ENCODE measurements at places on chromosomes 13 and 19.
A peak's percentile ranks its signal among the peaks of the same experiment; 100 is the strongest.

DNA sequence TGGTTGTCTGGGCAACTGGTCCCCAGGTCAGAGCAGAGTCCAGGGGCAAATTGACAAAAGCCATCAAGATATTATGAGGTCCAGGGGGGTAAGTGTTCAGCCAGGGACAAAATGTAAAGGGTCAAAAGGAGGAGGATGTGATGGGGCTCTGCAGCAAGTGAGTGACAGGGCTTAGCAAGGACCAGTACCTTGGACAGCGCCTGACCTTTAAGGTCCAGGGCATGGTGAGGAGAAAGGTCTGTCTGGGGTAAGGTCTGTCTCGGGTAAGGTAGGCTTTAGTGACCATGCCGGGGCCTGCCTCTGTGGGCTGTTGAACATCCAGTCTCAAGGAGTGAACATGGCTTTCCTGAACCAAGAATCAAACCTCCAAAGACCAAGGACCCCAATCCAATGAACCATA is 6.3 kb upstream of the ZNF358 start:
- DNase-seq: no peak

- no peak for DNase-seq
Measured at GRCh38 chr13:32047793-32048192, 16.2 kb downstream of the FRY start.

GRCh38 chr13:101988140-101988539 is 413.7 kb downstream of the FGF14 start:
- DNase-seq: no peak

GRCh38 chr13:85031771-85032170 is 767.4 kb downstream of the SLITRK6 start:
- no peak for DNase-seq

DNA sequence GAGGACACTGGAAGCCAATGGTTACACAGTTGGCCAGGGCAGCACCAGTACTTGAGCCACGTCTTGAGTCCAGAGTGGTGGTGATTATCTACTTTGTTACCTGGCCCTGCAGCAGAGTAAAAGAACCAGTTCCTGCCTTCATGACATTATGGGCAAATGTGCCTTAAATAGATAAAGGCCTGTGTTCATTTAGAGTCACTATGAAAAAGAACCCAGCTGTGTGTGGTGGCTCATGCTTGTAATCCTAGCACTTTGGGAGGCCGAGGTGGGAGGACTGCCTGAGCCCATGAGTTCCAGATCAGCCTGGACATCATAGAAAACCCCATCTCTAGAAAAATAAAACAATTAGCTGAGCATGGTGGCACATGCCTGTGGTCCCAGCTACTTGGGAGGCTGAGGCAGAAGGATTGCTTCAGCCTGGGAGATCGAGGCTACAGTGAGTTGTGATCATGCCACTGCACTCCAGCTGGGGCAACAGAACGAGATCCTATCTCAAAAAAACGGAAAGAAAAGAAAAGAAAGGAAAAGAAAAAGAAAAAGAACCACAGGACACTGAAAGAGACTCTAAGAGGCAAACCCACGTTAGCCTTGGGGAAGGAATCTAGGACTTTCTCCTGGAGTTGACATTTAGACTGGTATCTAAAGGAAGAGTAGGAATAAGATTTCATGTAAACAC is 3.4 kb upstream of the IRF2BP1 start:
- no peak for DNase-seq

GRCh38 chr13:46211116-46211482 is 629 bp upstream of the LRRC63 start:
- no peak for DNase-seq

GRCh38 chr13:27288392-27288791 is 17.8 kb downstream of the RASL11A start:
- DNase-seq: no peak

DNA sequence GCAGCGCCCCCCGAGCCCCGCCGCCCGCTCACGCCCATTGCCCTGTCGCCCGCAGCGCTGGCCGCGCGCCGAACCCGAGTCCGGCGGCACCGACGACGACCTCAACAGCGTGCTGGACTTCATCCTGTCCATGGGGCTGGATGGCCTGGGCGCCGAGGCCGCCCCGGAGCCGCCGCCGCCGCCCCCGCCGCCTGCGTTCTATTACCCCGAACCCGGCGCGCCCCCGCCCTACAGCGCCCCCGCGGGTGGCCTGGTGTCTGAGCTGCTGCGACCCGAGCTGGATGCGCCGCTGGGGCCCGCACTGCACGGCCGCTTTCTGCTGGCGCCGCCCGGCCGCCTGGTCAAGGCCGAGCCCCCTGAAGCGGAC is 518 bp downstream of the KLF2 start:
- no peak for DNase-seq

DNA sequence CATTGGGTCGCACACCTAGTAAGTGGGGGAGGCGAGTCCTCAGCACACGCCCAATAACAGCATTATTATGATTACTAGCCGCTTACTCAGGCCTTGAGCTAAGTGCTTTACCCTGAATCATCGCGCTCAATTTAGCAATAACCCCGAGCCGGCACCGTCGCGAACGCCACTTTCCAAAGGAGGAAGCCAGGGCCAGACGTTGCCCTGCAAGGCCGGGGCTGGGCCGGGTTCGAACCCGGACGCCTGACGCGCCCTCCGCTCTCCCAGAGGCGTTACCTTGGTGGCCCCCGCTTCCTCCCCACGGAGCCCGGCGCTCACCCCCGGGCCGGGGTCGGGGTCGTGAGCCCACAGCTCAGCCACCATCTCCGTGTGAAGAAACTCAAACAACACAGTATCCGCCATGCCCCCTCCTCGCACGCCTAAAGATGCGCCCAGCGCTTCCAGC is at the start of gene TRAPPC6A:
Gene TRAPPC6A, minus strand, starts transcription at position 421 of the 445 bp plus-strand sequence. Its CDS starts 19 bp downstream, at position 402.
- peak; percentile 20 for DNase-seq

DNA sequence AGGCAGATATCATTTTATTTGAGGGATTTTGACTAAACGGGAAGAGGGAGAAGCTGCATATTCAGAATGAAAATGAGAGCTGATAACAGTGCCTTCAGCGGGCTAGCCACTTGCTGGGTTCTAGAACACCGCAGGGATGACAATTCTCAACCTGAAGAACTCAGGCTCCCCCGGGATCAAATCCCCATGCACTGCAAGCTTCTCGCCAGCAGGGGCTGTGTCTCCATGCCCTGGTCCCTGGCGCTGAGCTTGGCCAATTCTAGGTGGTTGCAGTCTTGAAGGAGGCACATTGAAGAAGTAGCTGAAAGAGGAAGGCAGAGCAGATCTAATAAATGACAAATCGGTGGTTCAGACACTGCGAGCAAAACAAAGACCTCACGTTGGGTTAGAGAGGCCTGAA is 128.7 kb downstream of the UQCRFS1 start:
- DNase-seq: no peak

DNA sequence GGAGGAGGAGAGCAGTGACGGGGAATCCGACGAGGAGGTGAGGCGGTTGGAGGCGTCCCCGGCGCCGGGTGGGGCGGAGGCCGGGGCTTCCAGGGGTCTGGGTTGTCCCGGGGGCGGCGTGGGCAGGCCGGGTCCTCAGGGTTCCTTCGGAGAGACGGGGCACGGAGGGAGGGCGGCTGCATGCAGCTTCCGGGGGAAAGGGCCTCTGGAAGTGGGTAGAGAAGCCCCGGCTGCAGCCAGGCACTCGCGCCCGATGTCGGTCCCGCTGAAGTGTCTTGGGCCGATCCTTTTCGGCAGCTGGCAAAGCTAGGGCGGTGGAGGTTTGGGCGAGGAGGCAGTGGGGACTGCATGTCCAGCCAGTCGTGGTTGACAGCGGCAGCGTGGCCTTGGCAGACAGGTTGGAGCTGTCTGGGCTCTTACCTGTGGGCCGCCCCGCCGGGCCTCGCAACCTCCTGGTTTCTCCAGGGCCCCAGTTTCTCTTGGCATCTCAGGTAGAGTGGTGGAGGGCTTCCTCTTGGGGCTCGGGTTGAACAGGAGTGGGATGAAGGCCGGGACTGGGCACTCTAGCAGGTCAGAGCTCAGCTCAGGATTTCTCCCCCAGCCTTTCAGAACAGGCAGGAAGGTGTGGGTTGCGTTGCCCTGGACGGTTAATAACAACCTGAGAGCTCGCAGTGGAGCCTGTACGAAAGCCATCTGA is 690 bp downstream of the KMT2B start:
- DNase-seq: no peak

GRCh38 chr13:42497798-42498197 is 76.2 kb upstream of the TNFSF11 start:
- peak; percentile 51 for DNase-seq

GRCh38 chr13:74080762-74081161 is 53.4 kb downstream of the KLF12 start:
- no peak for DNase-seq

- DNase-seq: no peak
Measured at GRCh38 chr13:113937527-113938180, 36.2 kb downstream of the C13orf46 start.

DNA sequence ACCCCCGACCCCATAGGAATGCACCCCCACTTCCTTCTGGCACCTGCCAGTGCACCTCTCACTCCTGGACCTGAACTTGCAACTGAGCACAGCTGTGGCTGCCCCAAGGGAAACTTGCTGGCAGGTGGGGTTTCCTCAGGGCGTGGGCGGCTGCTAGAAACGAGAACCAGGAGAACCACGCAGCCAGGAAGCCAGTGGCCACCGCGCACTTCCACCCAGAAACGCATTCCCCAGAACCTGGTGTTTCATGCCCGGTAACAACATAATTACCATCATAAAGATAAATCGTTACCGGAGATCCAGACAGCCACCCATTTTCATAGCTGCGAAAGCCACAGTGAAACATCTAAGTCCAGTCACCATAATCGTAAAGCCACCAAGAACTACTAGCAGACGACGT is 75.2 kb upstream of the C13orf46 start:
- DNase-seq: no peak

- no peak for DNase-seq
Measured at GRCh38 chr13:77827332-77827731, 91.3 kb downstream of the EDNRB start.

DNA sequence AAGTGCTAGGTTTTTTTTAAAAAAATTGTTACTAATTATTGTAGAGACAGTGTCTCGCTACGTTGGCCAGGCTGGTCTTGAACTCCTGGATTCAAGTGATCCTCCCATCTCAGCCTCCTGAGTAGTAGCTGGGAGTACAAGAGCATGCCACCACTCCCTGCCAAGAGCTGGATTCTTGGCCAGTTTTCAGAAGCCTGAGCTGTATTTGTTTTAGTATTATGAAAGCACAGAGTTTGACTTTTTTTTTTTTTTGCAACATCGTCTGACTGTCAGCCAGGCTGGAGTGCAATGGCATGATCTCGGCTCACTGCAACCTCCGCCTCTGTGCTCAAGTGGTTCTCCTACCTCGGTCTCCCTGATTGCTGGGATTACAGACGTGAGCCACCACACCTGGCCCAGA is 7.0 kb downstream of the ARMC6 start:
- DNase-seq: no peak

DNA sequence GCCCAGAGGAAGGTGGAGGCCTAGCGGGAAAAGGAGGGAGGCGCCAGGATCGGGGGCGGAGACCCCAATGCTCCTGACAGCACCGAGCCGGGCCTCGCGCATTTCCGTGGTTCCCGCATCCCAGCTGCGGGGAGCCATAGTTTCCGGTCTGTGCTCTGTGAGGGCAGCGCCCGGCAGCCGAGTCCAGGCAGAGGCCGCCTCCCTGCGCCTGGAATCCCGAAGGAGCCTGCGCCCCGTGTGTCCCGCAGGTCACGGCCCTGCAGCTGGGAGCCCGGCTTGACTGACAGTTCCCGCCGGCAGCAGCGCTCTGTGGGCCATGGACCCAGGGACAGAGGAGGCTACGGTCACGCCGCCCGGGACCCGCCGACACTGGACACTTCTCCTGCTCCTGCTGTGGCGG is 74.6 kb upstream of the C13orf46 start:
- DNase-seq: no peak

- DNase-seq: no peak
Measured at GRCh38 chr19:31127134-31127967, 221.9 kb downstream of the TSHZ3 start.

DNA sequence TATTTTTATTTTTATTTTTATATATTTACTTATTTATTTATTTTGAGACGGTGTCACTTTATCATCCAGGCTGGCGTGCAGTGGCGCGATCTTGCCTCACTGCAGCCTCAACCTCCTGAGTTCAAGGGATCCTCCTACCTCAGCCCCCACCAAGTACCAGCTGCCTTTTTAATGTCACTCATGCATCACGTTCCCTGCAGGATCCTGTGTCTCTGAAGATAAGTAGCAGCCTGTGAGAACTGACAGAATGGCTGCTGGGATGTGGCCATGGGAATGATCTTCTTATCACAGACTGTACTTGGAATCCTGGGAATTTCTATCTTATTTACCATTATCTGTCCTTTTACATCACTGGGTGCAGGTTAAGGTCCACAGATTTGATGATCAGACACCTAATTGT is 9.2 kb upstream of the ZNF761 start:
- no peak for DNase-seq

GRCh38 chr13:30607908-30608307 is 9.8 kb upstream of the USPL1 start:
- no peak for DNase-seq

DNA sequence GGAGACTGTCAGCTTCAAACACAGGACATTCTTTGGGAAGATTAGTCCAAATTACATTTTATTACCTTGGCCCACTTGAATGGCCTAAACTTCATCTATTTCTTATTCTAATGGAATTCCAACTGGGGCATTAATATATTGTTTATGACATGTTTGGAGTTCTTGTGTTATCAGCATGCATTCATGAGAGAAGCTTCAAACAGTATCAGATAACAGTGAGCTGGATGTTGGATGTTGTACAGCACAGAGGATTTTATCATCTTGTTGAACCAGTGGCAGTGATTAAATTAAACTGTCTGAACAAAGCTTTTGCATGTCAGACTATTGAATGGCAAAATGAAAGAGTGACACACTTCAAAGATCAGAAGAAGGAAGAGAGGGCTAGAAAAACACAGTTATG is 50.0 kb downstream of the MZT1 start:
- no peak for DNase-seq

GRCh38 chr19:17470068-17470841 is at the start of gene SLC27A1:
Gene SLC27A1 (plus strand): TSS chr19:17470524. CDS start chr19:17470541, 17 bp downstream.
- DNase-seq: peak; percentile 79

DNA sequence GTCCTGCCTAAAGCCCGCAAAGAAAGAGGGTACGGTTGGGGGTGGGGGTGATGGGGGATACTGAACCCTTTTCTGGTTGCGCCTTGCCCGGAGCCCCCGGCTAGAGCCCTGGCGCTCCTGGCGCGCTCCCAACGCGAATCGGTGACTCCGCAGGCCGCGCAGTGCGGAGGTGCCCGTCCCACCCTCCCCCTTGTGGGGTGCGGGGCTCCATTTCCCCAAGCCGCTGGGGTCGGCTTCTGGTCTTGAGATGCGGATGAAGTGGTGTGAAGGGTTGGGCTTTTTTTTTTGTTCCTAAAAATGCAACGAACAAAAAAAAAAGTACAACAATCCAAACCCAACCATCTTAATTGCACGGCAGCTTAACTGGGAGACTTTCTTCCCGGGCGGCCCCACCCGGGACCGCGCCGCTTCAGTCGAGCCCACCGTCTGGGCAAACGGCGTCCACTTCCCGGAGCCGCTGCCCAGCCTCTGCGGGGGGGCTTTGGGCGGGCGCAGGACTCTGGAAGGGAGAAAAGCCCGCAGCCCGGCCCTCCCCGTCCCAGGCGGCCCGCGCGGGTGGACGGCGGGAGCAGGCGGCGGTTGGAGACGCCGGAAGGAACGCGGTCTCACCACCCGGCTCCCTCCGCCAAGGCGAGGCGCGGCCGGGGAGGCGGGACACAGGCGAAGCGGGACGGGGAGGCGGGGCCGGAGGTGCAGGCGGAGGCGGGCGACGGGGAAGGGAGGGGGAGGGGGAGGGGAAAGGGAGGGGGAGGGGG is 504 bp upstream of the TRIM13 start:
- no peak for DNase-seq

- no peak for DNase-seq
Measured at GRCh38 chr13:45943965-45944364, 92.4 kb upstream of the SIAH3 start.
